ENCODE measurements at places on chromosomes 5 and 9.

DNA sequence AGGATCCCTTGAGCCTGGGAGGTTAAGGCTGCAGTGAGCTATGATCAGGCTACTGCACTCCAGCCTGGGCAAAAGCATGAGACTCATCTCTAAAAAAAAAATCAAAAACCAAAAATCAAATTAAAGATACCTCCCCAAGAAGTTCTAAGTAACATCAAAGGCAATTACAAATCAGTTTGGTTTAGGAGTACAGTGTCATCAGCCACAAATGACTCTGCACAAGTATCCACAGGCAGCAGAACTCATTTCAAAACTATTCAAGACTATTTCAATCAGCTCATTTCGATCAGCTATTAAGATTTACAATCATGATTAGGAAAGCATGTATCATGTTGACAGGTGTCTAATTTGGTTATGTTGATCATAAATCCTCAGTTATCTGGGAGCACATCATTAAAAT, 19.1 kb downstream of the TRMO start:
- DNase-seq = no peak

- no peak for DNase-seq
Observed at GRCh38 chr5:160537116-160537515, 115.5 kb downstream of the PTTG1 start.

GRCh38 chr5:96157077-96157780, 195.6 kb upstream of the ELL2 start:
- no peak for DNase-seq

DNA sequence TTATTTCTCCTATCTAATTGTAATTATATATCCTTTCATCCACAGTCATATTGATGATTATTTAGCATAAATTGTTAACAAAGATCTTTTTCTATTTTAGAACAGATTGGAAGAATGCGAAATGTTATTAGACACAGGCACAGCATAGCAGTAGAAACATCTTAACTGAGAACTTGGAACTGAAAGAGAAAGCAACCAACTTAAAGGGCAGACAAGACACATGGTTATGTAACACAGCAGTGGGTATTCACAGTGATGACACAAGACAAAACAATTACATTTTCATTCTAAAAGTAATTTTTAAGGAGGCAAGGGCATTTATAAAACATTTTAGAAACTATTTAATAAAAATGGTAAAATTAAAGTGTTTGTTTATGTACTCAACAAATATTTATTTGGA, 57.7 kb upstream of the MEF2C start:
- DNase-seq = no peak

GRCh38 chr9:127015921-127016512, 101.4 kb downstream of the RALGPS1 start:
- no peak for DNase-seq

GRCh38 chr5:120152472-120152871, 311.6 kb upstream of the PRR16 start:
- no peak for DNase-seq
